ENCODE measurements at places on chromosomes 11 and 22. TPM values are rescaled to one million over a fixed set of nuclear protein-coding genes. Genes with fewer than 3 reads are reported as not detected.

DNA sequence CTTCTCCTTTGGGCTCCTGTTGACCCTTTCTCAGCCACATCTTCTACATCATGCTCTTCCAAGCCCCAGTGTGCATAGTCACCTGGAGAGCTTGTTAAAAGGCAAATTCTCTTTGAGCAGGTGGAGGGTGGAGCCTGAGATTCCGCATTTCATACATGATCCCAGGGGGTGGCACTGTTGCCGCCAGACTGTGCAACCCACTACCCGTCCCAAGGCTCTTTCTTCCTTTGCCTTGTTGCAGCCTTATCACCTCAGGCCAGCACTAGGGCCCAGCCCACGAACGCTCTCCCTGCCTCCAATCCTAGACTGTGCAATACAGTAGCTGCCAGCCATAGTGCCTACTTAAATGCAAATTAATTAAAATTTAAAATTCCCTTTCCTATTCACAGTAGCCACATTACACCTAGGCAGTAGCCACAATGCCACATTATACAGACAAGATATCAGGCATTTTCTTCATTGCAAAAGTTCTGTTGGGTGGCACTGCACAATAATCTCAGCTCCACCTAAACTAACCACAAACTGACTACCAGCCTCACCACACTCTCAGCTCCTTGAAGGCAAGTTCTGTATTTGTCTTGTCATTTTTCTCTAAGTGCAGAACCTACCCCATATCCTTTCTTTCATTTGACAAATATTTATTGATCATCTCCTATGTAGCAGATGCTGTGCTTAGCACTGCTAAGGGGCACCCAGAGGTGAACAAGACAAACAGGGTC lies 4.6 kb upstream of the KCNJ5 start:
- DNase-seq: no peak
- H3K27me3 ChIP-seq: no peaks in the 10 kb centered on the region
- no peak overlapping the region for H3K27ac ChIP-seq
- no peaks in the 10 kb centered on the region for H3K4me1 ChIP-seq

The NEFH gene
- total RNA-seq: 887 TPM

DNA sequence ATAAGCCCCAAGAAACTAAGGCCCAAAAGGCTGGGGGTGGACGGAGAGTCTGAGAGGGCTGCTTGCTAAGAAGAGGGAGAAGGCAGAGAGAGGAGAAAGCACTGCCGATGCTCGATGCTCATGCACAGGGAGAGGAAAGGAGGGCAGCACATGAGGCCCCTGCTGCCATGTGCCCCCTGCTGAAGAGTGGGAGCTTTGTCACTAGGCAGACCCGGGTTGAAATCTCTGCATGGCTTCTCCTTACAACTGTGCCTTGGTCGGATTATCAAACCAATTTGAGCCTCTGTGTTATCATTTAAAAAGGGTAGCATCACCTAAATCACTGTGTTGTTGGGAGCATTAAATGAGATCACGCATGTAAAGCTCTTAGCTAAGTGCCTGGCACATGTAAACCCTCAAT lies 330.5 kb downstream of the NXPE2 start:
- no peaks in the 10 kb centered on the region for H3K36me3 ChIP-seq
- no peaks in the 10 kb centered on the region for H3K27me3 ChIP-seq
- no peaks in the 10 kb centered on the region for H3K4me1 ChIP-seq
- H3K27ac ChIP-seq: no peak overlapping the region
- H3K4me3 ChIP-seq: no peak overlapping the region

The SC5D gene
- total RNA-seq: 86.6 TPM

DNA sequence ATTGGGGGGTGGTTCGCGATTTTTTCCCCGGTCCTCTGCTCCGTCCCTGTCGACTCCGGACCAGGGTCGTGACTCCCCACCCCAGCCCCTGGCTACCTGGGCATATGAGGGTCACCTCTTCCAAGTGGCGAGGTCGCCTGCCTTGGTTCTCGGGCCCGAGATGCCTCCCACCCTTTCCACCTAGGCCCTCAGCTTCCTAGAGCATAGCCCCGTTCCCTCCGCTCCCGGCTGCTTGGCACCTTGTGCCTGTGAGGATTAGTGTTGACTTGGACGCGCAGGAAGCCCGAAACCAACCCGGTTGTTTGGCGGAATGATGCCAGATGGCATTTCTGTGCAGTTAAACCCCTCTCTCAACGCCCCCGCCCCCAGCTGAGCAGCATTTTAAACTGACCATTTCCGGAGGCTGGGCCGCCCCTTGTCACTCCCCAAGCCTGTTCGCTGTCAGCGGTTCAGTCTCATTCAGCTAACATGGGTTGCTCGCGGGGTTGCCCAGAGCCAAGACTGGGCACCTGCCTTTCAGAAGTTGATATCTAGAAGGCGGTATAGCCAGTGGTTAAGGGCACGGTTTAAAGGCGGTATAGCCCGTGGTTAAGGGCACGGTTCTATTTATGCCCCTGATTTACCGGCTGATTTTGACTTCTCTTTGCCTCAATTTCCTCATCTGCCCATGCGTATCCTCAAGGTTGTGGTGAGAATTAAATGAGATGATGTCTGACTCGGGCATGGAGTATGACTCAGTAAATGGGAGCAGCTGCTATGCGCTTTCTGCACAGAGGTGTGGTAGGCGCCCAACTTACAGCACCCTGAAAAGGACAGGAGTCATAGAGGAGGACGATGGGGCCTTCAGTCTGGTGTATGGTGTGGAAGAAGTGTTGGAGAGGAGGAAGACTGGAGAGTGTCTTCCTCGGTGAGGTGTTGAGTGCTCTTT lies 639 bp downstream of the INCENP start:
- H3K36me3 ChIP-seq: no peaks in the 10 kb centered on the region
- no peaks in the 10 kb centered on the region for H3K27me3 ChIP-seq
- DNase-seq: peak; percentile 14
- peak overlapping the region; percentile 68 for H3K4me3 ChIP-seq
- no peaks in the 10 kb centered on the region for H3K4me1 ChIP-seq

DNA sequence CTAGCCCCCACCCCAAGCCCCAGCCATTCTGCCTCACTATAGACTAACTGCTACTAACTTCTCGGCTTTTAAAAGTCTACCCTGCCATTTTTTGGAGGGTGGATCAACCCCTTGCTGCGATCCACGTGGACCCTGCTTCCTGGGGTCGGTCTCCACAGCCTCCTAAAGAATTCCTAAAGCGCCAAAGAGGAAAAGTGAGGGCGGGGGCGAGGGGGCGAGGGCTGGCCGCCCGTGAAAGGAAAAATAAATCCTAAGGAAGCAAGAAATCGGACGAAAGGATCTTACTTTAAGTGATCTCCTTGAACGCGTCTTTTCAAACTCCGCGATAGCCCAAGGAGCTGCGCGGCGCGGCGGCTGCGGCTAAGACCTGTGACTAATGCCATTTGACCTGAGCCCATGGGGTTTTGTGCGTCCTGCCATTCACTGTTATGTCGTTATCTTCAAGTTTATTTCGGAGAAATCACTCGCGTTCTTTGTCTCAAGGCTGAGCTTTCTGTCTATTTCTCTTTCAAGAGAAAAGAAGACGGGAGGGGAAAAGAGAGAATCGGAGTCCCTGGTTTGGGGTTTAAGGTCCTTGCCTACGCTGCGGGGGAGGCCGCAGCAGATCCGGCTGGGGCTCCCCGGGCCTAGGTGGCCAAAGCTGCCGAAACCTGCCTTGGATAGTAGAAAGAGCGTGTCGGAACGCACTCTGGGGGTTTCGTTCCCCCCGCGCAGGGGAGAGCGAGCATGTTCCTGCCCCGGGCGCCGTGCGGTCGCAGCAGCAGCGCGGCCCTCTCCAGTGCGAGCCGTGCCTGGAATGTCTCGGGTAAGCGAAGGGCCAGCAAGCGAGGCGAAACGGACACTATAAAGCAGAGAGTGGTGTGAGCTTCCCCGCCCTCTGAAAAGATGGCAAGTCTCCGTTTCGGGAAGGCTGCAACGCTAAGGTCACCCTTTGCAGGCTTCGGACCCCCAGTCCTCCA lies 2.8 kb upstream of the DBX1 start:
- H3K4me1 ChIP-seq: no peaks in the 10 kb centered on the region
- H3K27ac ChIP-seq: no peak overlapping the region
- no peak for DNase-seq
- no peak overlapping the region for H3K4me3 ChIP-seq
- H3K36me3 ChIP-seq: no peaks in the 10 kb centered on the region

DNA sequence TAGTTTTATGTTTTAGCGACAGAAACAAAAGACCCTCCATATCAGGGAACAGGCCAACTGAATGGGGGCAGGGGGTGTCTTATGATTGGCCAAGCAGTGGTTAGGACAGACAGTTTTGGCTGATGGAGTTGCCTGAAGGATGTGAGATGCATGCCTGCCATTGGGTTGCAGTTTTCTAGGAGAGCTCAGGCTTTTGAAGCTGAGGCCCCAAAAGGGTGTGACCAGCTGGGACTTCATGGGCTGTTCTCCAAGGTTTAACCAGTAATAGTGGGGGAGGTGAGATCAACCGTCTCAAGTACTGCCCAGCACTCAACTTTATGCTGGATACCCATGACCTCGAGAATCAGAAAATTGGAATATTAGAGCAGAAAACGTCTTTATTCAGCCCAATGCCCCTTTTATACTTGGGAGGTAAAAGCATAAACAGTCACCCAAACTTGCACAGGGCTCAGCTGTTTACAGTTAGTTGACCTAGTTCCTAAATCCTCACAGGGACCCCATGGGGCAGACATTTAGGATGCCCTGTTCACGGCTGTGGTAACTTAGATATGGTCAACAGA lies 13.5 kb downstream of the DTX4 start:
- DNase-seq: no peak
- H3K36me3 ChIP-seq: no peaks in the 10 kb centered on the region
- no peaks in the 10 kb centered on the region for H3K27me3 ChIP-seq

DNA sequence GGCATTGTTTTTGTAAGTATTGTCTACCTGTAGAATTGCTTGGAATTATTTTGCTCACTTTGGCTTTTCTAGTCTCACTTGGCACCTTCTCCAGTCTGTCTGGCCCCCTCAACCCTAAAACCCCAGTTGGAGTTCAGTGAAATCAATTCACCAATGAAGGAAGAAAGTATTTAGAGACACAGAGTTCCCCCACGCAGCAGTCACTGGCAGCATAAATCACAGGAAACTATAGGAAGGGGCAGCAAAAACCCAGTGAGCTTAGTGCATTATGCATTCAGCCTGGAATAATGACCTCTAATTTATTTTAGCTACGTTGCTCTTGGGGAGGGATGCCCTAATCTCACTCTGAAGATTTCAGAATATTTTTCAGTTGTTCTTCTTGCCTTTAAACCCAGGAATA lies 204.7 kb upstream of the BLID start:
- no peaks in the 10 kb centered on the region for H3K27me3 ChIP-seq
- H3K4me3 ChIP-seq: no peak overlapping the region
- H3K27ac ChIP-seq: no peak overlapping the region
- H3K36me3 ChIP-seq: no peaks in the 10 kb centered on the region
- DNase-seq: no peak
- no peaks in the 10 kb centered on the region for H3K4me1 ChIP-seq

DNA sequence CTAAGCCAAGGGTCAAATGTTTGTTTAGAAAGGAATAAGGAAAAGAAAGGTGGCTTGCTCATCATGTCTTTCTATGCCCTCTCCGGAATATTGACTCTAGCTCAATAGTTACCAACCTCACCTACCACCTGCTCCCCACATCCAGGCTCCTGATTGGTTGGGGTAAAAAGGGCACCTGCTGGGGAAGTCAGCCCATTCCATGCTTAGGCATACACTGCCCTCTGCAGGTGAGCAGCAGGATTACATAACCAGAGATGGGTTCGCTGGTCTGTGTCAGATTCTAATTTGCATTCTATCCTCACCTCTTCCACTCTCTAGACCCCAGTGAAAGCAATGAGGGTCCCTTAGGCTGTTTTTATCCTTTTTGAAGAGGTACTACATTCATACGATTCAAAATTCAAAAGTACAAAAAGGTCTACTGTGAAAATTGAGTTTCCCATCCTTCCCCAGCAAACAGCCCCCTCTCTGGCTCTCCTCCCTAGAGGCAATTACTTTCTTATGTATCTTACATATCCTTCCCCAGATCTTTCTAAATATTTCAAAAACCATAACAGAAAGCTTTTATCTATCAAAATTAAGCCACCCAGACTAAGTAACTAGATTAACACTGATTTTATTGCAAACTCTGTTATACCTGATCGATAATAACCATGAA lies 98.0 kb upstream of the ASPHD2 start:
- peak; percentile 18 for DNase-seq
- H3K27me3 ChIP-seq: no peaks in the 10 kb centered on the region
- no peaks in the 10 kb centered on the region for H3K36me3 ChIP-seq
- no peaks in the 10 kb centered on the region for H3K4me1 ChIP-seq

The LMNTD2 gene
- total RNA-seq: 19.2 TPM

The SEPTIN3 gene
- total RNA-seq: 0.46 TPM

The OR51A4 gene
- total RNA-seq: not detected

DNA sequence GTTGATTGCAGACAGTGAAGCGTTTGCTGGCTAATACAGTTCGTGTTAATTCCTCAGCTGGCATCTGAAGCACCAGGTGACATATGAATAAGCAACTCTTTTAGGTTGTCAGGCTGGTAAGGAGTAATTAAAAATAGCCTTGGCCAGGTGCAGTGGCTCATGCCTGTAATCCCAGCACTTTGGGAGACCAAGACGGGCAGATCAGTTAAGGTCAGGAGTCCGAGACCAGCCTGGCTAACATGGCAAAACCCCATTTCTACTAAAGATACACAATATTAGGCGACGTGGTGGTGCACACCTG lies 74.9 kb downstream of the CECR2 start:
- no peaks in the 10 kb centered on the region for H3K27me3 ChIP-seq
- no peak for DNase-seq
- no peaks in the 10 kb centered on the region for H3K36me3 ChIP-seq

DNA sequence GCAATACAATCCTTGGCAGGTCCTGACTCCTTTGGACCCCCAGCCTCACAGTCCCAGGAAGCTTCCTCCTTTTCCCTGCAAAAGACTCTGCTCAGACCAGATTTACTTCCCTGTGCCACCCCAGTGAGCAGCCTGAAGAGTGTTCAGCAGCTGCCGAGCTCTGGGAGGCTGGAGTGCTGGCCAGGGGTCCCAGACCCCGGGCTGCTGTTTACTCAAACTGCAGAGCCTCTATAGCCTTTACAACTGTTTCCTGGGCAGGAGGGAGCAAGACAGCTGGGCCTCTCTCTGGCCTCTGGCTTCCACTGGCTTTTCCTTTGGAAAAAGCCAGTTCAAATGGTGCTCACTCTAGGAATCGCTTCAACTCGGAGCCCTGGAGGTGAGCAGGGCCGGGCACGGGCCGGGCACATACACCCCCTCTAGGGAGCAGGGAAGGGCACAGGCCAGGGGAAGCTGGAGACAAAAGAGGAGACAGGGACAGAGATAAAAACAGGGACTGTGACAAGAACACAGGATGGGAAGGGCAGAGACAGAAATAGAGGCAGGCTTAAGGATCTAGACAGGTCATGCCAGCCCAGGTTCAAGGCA lies 932 bp downstream of the IRAG1 start:
- H3K27ac ChIP-seq: peak overlapping the region; percentile 80
- H3K4me1 ChIP-seq: no peaks in the 10 kb centered on the region
- no peak for DNase-seq
- no peaks in the 10 kb centered on the region for H3K27me3 ChIP-seq
- H3K36me3 ChIP-seq: no peaks in the 10 kb centered on the region

- H3K27me3 ChIP-seq: no peaks in the 10 kb centered on the region
- H3K36me3 ChIP-seq: no peaks in the 10 kb centered on the region
- no peak overlapping the region for H3K4me3 ChIP-seq
- no peaks in the 10 kb centered on the region for H3K4me1 ChIP-seq
- no peak for DNase-seq
- H3K27ac ChIP-seq: no peak overlapping the region
Observed at GRCh38 chr22:44890416-44891292, 119.2 kb downstream of the PHF21B start.

GRCh38 chr11:58259983-58260382 lies 8.1 kb downstream of the OR10W1 start:
- H3K4me1 ChIP-seq: no peaks in the 10 kb centered on the region
- H3K36me3 ChIP-seq: no peaks in the 10 kb centered on the region
- no peak overlapping the region for H3K4me3 ChIP-seq
- no peak for DNase-seq

- H3K27me3 ChIP-seq: no peaks in the 10 kb centered on the region
- H3K27ac ChIP-seq: no peak overlapping the region
- H3K36me3 ChIP-seq: no peaks in the 10 kb centered on the region
- DNase-seq: no peak
- H3K4me3 ChIP-seq: no peak overlapping the region
- no peaks in the 10 kb centered on the region for H3K4me1 ChIP-seq
Observed at GRCh38 chr22:40237241-40237640, 59.5 kb downstream of the TNRC6B start.

Data from prostate gland (tissue), 2 donors.